ENCODE measurements at places on chromosomes 2 and 18.

DNA sequence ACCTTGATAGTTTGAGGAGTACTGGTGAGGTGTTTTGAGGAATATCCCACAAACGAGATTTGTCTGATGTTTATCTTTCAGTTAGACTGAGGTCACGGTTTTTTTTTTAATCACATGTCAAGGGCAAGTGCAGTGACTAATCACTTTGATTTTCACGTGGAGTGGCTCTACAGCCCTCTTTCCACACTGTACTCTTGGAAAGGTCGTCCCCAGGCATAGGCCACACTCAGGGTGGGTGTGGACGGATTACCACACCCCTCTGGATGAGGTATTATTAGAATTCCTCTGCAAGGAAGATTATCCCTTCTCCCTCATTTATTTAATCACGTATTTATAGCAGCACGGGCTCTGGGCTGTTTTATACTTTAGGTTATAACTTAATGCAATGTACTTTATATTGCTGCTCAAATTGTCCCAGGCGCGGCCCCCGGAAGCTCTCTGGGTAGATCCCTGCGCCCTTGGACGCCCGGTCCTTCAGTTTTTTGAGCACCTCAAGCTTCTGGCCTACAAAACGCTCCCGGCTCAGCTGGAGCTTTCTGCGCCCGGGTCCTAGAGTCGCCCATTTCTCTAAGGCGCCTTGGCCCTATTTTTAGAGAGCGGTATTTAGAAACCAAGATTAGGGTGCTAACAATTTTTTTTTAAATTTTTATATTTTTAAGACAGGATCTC lies 515 bp upstream of the PLEKHB2 start:
- peak; percentile 34 for DNase-seq

GRCh38 chr2:39469807-39470206 lies 32.7 kb upstream of the MAP4K3 start:
- no peak for DNase-seq

GRCh38 chr2:233453916-233454315 lies 99.6 kb downstream of the DGKD start:
- DNase-seq = no peak

- DNase-seq = no peak
Observed at GRCh38 chr2:883260-883802, 67.3 kb upstream of the SNTG2 start.

DNA sequence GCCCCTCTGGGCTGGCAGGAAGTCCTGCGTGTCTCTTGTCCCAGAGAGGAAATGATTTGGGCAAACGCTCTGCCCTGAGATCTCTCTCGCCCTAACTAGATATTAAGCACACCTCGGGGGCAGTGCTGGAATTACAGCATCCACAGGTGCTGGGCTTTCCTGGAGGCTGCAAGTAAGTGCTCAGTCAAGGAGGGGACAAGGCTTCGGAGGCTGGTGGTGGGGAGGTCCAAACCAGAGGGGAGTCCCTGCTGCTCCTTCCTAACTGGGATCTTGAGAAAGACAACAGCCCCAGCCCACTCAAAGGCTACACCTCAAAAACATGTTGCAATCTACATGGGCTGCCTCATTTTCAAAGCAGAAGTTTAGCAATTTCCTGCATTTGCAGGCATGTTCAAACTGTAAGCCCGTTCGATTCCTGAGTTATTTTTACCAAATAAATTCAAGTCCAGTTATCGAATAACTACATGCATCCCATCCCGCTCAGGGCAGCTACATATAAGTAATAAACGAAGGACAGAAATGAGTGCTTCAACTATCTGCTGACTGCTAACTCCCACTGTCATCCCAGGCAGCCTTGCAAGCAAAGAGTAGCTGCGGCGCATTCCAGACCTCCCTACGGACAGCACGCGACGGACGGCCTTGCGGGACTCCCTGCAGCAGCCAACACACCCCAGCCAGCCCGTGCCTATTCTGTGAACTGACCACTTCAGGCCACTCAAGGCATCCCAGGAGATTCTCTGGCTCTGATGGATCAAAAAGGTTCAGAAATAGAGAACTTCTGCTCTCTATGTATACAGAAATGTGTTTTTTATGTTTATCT lies 27.5 kb downstream of the ZNF516 start:
- no peak for DNase-seq

- DNase-seq = no peak
Observed at GRCh38 chr2:207662203-207662602, 37.0 kb upstream of the METTL21A start.
